ENCODE measurements at places on chromosomes 12 and 14.

DNA sequence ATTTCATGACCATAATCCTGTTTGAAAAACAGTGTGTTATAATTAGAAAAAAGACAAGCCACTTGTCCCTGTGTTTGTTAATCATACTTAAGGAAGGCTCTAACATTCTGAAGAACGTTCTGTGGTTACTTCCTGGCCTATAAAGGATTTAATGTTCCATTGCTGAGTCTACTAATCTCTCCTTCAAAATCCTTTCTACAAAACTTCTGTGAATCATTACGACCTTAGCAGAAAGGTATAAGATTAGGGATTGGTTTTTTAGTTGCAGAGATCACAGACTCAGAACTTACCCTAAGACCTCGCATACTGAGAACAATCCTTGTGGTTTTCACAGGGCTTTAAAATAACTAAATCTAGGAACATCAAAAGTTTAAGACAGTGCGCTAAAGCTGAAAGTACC lies 48.3 kb downstream of the TMCC3 start:
- no peak for DNase-seq

- no peak for DNase-seq
Measured at GRCh38 chr12:5840944-5841343, 104.1 kb downstream of the ANO2 start.

DNA sequence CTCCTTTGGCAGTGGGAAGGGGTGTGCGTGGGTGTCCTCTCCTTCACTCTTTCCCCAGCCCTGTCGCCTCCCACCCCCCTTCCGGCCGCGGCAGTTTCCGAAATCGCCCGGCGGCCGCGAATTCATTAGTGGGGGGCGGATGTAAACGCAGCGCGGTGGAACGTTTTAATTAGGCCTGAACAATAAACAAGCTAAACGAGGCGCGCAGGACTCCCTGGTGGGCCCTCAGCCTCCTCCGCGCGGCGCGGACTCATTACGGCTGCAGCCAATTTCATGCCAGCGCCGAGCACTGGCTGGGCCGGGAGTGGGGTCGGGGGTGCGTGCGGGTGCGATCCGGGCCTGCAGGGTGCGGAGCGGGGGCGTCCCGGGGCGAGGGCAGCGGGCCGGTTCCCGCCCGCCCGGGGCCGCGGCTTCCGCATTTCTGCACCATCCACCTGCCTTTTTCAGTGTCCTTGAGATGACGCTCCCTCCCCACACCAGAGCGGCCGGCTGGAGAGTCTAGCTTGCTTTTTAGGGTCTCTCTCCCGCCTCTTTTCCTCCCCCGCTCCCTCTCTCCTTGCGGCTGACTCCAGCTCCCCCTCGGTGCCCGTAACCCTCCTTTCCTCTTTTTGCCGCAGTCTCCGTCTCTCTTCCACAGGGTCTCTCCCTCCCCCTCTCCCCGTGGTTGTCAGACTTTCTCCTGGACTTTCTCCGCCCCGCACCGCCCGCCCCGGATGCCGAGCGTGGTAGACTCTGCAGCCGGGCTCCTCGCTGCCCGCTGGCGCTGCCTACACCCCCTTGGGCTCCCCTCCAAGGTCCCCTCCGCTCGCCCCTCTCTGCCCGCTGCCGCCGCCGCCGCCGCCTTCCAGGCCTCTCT lies at the start of gene CISTR:
TSS of gene CISTR (minus strand) at position 644 of the 856 bp plus-strand sequence.
- no peak for DNase-seq

GRCh38 chr14:53924753-53925152 lies 31.9 kb downstream of the BMP4 start:
- no peak for DNase-seq

DNA sequence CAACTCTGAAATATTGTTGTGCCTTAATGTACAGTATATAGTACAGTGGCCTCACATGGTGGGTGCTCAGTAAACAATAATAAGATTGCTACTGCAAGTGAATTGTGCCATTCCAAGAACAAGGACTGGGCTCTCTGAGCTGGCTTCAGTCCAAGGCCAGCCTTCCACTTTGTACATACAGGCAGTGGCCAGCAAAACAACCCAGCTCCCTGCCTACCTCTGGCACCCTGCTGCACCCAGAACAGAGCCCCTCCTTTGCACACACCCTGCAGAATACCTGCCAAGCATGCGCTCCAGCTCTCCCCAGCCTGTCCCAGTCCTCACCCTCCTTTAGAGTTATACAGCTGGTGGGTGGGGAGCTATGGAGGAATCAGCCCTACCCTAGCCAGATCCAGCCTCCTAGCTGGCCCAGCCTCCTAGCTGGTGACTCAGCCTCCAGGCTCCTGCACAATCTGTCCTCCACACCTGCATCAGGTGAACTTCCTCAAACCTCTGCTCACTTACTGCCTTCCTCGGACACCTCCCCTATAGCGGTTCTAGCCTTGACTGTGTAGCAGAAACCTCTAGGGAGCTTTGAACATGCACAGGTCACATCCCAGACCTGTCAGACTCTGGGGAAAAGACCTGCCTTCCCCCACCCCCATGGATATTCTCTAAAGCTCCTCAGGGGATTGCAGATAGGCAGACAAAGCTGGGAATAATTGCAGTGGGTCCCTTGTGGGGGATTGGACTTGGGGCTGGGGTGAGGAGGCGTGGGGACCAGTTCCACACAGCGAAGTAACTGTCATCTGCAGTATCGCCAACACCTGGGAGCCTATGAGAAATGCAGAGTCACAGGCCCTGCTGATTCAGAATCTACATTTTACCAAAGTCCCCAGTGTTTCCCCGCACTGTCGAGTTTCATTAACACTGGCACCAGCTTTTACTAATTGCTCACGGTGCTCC lies 17.9 kb downstream of the ZDHHC22 start:
- no peak for DNase-seq

Measured in NCI-H1930 (cell line).